ENCODE measurements at places on chromosomes 1 and 21.

GRCh38 chr1:232810856-232811255, 5.6 kb downstream of the MAP10 start:
- DNase-seq = no peak

- DNase-seq = no peak
These were observed 2.7 kb downstream of the SLX9 start for GRCh38 chr21:44942566-44942965.

- DNase-seq = no peak
These were observed 60.9 kb downstream of the KIF21B start for GRCh38 chr1:200962631-200963030.

GRCh38 chr1:30111431-30111830, 612.0 kb downstream of the MATN1 start:
- no peak for DNase-seq

GRCh38 chr1:182977480-182977879, 24.5 kb upstream of the SHCBP1L start:
- DNase-seq = no peak

DNA sequence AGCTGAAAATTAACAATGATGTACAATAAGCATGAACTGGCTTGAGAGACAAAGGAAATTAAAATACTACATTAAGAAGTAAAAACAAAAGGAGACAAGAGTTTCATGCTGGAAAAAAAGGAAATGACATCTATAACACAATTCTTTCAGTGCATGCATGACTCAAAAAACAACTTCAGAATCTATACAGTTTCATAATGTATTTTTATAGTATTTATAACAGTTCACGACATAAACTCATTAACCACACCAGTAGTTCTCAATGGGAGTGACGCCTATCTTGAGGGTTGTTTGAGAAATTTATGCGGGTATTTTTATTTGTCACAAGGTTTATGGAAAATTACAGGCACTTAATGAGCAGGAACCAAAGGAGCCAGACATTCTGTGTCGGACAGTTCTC, 168.5 kb downstream of the SMYD3 start:
- no peak for DNase-seq

DNA sequence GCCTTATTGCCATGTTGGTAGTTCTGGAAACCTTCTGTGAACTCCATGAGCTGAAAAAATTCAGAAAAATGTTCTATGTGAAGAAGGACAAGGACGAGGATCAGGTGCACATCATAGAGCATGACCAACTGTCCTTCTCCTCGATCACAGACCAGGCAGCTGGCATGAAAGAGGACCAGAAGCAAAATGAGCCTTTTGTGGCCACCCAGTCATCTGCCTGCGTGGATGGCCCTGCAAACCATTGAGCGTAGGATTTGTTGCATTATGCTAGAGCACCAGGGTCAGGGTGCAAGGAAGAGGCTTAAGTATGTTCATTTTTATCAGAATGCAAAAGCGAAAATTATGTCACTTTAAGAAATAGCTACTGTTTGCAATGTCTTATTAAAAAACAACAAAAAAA, 57.4 kb downstream of the KCNK1 start:
- no peak for DNase-seq

- DNase-seq = no peak
These were observed 228.1 kb downstream of the OMA1 start for GRCh38 chr1:58318157-58319005.

GRCh38 chr1:88549536-88549935, 134.5 kb upstream of the PKN2 start:
- DNase-seq = no peak

GRCh38 chr21:45317398-45318145, 29.9 kb upstream of the POFUT2 start:
- DNase-seq = no peak

DNA sequence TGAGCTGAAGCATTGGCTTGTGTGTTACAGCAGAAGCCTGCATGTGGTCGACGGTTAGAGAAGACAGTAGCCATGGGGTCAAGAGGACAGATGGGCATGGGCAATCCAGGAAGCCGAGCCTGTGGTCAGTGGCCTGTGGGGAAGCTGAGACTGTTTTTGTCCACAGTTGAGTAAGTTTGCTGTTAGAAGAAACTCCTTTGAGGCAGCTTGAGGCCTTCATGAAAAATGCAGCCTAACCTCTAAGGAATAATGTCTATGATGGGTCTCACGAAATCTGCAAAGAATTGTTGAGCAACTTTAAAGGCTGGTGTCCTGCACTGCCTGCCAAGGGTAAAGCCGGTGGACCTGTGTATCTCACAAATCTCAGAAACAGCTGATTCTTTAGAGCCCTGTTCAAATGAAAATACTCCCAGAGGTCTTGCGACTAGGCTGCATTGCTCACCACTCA, 322.4 kb downstream of the SETD4 start:
- no peak for DNase-seq

- no peak for DNase-seq
These were observed 38.2 kb upstream of the KIRREL1 start for GRCh38 chr1:157955221-157955620.

GRCh38 chr1:41341772-41342562, 19.3 kb upstream of the FOXO6 start:
- no peak for DNase-seq

DNA sequence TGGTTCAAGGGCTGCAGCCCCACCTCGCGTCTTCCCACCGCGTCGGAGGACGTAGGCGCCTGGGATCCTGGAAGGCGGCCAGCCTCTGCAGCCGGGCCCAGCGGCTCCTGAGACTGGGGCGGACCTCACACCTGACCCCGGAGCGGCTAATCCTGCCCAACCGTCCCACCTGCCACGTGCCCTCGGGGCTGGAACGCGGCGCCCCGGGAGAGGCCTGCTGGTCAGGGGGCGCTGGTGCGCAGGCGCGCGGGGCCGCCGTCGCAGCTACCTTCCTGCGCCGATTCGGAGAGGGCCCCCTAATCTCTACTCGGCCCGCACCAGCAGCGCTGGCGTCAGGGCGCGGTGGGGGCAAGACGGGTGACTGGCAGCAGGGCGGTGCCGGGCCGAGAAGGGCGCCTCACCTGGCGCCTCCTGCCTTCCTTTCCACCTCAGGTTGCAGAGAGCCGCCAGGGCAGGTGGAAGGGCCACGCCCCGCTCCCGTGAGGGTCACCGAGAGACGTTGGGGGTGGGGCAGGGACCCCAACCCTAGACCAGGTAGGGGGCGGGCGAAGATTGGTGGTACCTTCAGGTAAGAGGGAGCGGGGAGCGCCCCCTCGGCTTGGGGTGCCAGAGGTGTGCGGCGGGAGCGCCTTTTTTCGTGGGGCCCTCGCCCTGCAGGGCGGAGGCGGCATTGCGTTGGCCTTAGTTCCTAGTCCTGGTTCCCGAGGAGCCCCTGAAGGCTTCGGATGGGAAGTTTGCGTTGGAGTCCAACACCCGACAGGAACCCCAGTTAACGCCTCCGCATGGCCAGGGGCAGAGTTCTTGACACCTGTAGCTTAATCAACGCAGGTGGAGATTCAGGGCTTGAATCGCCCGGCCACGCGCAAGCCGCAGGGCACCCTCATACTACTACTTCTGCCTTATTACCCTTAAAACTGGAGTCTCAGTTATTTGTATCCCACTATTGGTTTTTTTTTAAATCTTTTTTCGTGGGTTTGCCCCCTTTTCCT, at the start of gene TDRD5:
Gene TDRD5, plus strand, starts transcription at position 241 of the 989 bp plus-strand sequence. CDS start 784 bp downstream, outside the sequence.
- no peak for DNase-seq

GRCh38 chr1:230300322-230301301, 125.5 kb downstream of the PGBD5 start:
- DNase-seq = no peak

DNA sequence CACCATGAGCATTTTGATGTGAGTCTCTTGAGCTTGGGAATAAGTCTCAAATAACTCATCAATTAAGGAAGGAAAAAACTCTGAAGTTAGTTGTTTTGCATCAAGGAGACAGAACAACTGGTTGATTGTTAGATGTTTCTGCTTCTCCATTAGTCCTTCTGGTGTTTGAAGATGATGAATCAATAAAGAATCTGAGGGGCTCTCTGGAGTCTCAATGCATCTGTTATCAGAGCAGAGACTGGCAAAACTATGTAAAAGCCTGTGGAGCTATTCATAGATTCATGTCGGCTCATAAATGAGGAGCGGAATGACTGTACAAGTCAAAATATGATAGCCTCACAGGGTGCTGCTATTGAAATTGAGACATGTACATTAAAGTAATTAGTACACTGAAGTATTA, 73.3 kb upstream of the ZC3H11B start:
- no peak for DNase-seq

GRCh38 chr1:62077821-62078220, 116.8 kb upstream of the L1TD1 start:
- no peak for DNase-seq

DNA sequence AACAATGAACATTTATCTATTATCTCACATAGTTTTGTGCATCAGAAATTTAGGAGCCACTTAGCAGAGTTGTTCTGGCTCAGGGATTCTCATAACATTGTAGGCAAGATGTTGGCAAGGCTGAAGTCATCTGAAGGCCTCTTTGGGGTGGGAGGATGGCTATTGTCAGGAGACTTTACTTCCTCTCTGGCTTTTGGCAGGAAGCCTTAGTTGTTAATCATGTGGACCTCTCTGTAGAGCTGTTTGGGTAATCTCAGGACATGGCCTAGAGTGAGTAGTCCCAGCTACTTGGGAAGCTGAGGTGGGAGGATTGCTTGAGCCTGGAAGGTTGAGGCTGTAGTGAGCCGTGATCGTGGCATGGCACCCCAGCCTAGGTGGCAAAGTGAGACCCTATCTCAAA, 40.2 kb downstream of the RASAL2 start:
- no peak for DNase-seq

- no peak for DNase-seq
These were observed 177.5 kb downstream of the VPS13D start for GRCh38 chr1:12407050-12407961.

GRCh38 chr1:119475866-119476439, 31.1 kb upstream of the HSD3B1 start:
- DNase-seq = no peak

- no peak for DNase-seq
These were observed 176.1 kb upstream of the TMEM51 start for GRCh38 chr1:14977338-14977931.

DNA sequence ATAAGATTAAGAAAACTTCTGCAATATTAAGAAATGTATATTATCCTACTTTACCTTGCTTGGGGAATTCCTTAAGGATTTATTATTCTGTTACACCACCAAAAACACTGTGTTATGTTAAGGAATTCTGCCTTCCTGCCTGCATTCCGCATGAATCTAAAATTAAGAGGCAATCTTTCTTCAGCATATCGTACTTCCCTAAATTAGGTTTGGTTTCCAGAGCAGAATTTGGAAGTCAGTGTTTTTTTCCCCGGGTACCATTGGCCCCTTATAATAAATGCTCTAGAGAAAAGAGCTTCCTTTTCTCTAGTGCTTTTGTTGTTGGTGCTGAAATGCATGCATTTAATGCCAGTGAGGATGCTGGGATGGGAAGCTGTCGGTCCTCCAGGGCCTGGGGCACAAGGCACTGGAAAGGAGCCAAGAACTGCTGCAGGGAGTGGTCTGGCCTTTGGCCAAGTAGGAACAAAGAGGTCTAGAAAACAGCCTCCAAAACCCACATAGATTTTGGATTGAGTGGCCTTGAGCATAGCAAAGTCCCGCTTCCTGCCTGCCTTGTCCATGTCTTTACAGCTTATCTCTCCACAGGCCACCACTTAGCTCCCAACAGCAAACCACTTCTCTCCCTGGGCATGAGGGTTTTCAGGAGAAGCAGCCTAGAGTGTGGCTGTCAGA, 69.9 kb downstream of the RRAGC start:
- no peak for DNase-seq

GRCh38 chr21:25862112-25862511, 127.3 kb downstream of the GABPA start:
- DNase-seq = no peak

GRCh38 chr1:50416150-50416527, 7.1 kb downstream of the DMRTA2 start:
- DNase-seq = no peak

DNA sequence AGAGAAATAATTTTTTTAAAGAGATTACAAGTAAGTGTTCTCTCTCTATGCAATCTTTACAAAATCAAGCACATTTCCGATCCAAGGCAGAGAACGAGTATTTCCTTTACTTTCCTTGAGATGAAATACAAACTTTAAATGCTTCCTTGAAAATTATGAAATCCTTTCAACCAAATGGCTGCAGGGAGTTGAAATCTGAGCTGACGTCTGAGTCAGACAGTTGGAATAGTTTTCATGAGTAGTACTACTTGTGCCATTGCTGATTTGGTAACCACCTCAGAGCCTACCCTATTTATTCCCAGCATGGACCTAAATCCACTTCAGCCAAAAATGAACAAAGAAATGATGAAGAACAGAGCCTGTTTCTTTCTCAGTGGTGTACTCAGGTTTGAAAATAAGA, 183.6 kb downstream of the GIPC2 start:
- DNase-seq = no peak

GRCh38 chr1:207328004-207328403, 6.5 kb downstream of the CD55 start:
- no peak for DNase-seq

GRCh38 chr1:163912170-163912884, 590.6 kb downstream of the NUF2 start:
- DNase-seq = no peak
